ENCODE measurements at places on chromosomes 7 and 10.

DNA sequence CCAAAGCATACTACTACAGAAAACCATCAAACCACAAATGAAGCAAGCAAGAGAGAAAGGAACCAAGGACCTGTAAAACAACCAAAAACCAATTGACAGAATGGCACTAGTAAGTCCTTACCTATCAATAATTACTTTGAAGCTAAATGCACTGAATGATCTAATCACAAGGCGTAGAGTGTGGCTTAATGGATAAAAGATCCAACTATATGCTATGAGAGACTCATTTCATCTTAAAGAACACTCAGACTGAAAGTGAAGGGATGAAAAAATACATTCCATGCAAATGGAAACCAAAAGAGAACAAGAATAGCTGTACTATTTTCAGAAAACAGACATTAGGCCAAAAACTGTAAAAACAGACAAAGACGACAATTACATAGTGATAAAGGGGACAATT is 70.7 kb downstream of the CRPPA start:
- no peak for DNase-seq

DNA sequence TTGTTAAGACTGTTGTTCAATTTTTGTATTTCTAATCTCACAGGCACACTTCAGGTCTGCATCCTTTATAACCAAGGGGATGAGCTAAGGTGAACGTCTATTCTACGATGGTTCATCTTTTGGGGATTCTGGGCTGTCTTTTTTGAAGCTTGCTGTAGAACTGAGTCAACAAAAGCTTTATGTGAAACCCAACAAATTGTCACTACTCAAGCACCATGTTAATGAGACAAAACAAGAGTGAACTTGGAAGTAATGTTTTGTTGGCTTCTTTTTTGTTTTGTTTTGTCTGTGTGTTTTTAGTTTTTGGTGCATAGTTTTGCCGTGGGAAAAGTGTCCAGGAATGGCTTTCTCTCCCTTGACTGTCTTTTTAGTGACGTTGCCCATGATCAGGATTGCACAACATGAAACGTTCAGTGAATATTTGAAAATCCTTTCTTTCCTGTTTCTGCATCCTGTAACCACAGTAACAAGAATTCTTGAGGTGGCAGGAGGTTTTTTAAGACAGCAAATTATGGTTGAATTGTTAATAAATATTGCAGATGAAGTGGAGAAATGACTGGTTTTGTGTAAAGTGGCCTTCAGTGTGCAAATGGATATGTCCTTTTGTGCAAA is 65.6 kb downstream of the WIPF3 start:
- no peak for DNase-seq

- DNase-seq: peak; percentile 51
These were observed 15.6 kb downstream of the ATG9B start for GRCh38 chr7:151008511-151009323.

GRCh38 chr10:101525848-101526247 is 62.2 kb downstream of the POLL start:
- DNase-seq: no peak

GRCh38 chr7:154881026-154881425 is 121.9 kb downstream of the PAXIP1 start:
- DNase-seq: no peak

GRCh38 chr10:132575320-132576201 is 38.0 kb downstream of the INPP5A start:
- DNase-seq: no peak

- DNase-seq: no peak
These were observed 61.8 kb downstream of the RASGEF1A start for GRCh38 chr10:43204943-43205671.

DNA sequence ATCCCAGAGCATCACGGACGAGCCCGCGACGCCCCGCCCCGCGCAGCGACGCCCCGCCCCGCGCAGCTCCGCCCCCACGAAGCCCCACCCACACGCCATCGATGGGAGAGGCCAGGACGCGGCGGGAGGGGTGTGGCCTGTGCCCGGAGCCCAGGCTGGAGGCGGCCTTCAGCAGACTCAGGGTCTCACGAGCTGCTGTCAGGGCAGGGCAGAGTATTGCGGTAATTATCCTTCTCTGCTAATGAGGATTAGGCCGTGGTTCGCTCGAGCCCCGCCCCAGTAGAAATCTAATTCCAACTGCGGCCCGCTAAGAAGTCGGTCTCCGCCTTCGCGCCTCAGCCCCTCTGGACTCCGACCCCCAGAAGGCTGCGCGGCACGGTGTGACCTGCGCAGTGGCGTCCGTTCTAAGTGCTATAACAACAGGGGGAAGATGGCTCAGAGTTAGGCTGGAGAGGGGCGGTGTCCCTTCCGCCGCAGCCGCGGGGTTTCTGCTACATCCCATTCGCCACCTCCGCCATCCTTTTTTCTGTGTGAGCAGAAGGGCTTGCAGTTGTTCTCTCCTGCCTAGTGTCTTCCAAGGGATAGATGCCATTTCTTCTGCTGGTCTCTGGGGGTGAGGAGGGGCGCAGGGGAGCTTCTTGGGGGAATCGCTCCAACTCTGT is 337 bp upstream of the NT5C3A start:
- DNase-seq: peak; percentile 79

- DNase-seq: no peak
These were observed 12.5 kb downstream of the TBX20 start for GRCh38 chr7:35241436-35241835.

DNA sequence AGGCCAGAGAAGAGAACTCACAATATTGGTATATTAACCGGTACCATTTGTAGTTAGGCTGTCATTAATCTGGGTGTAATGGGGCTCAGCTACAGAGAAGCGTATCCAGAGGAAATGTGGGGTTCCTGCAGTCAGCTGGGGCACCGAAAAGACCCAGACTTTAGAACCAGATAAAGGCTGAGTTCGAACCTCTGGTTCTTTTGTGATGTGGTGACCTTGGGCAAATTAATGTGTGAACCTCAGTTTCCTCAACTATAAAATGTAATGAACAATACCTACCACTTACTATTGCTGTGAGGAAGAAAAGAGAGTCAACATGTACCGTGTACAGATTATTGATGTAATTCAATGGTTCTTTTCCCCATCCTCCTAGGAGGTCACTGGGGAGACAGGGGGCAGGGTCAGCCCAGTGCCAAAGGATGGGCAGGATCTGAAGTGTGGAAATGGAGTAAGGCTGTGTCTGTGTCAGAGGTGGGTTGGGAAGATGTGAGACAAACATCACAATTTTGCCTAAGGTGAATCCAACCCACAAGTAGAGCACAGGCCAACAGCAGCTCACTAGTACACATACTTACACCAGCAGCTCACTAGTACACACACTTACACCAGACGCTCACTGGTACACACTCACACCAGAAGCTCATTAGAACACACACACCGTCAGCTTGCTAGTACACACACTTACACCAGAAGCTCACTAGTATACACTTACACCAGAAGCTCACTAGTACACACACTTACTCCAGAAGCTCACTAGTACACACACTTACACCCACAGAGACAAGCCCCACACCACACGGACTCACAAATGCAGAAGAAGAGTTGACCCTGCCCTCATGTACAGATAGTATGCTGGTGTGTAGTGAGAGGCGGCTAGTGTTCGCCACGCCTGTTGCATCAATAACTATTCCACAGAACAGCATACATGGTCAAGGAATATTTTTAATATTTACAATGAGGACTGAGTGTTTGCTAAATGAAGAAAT is 28.0 kb downstream of the PRSS2 start:
- no peak for DNase-seq

- no peak for DNase-seq
These were observed 49.3 kb downstream of the CFAP46 start for GRCh38 chr10:132893090-132893489.

DNA sequence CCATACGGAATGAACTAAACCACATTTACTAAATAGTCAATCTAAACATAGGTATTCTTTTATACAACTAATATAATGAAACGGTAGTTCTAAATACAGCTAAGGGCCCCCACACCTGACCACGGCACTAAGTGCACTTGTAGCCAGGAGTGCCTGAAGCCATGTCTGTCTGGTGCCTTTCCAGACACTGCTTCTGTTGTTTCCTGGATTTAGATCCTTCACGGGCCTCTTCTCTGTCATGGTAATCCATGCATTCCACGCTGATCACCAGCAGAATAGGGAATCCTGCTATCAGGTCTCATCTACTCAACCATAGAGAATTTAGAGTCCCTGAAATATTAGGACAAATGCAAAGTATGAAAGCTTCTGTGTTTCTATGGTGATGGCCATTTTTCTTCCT is 37.8 kb downstream of the OSBPL3 start:
- DNase-seq: no peak

DNA sequence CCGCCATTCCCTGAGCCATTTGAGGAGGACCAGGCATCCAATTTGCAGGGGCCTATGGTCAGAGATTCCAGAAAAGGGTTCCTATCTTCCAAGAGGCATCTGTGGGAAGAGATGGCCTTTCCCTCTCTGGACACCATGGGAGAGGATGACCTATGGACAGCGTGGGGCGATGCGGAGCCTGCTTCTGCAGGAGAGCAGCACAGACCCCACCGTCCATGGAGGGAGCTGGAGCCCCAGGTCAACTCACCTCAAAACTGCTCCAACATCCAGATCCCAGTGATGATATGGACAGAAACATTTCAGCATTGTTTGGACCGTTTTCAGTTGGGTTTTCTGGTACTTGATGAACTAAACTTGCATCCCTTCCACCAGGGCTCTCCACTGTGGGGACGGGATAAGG is 34.0 kb upstream of the FOXK1 start:
- DNase-seq: no peak

GRCh38 chr7:18119985-18120384 is 92.3 kb upstream of the PRPS1L1 start:
- no peak for DNase-seq

- no peak for DNase-seq
These were observed 70.9 kb downstream of the CCDC7 start for GRCh38 chr10:32516567-32517495.

GRCh38 chr7:98224701-98225181 is 13.5 kb downstream of the BHLHA15 start:
- no peak for DNase-seq

DNA sequence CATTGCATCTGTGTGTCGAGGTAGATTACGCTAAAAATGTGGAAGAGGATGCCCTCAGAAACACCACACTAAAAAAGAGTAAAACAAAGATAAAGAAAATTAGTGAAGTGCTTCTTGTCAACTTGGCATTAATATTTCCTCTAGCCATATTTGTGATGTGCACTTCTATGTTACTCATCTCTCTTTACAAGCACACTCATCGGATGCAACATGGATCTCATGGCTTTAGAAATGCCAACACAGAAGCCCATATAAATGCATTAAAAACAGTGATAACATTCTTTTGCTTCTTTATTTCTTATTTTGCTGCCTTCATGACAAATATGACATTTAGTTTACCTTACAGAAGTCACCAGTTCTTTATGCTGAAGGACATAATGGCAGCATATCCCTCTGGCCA is 79.0 kb upstream of the SCIN start:
- DNase-seq: no peak

DNA sequence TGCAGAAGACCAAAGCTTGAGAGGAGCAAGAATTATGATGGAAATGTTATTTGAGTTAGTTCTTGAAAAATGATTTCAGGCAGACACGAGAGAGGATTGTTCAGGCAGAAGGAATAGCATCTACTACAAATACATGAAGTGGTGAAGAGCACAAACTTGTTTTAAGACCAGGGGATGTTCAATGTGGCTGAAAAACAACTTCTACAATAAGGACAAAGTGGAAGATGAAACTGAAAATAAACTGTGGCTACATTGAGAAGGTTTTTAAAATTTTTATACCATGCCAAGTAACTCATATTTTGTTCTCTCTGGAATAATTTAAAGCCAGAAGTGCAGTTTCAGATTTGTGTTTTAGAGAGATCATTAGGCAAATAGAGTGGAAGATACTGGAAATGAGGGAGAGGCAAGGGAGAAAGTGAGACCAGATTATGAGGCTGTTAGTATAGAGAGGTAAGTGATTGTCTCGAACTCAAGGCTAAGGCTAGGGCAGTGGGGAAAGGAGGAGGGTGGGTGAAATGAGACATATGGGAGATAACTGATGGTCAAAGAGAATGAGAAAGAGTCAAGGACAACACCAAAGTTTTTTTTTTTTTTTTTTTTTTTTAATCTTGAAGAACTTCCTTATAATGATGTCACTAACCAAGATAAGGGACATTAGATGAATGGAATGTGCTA is 115.4 kb downstream of the MDFIC start:
- no peak for DNase-seq

- DNase-seq: peak; percentile 19
These were observed 510 bp downstream of the ZSWIM8 start for GRCh38 chr10:73785721-73786511.

GRCh38 chr10:114448897-114449296 is 44.6 kb upstream of the AFAP1L2 start:
- no peak for DNase-seq

DNA sequence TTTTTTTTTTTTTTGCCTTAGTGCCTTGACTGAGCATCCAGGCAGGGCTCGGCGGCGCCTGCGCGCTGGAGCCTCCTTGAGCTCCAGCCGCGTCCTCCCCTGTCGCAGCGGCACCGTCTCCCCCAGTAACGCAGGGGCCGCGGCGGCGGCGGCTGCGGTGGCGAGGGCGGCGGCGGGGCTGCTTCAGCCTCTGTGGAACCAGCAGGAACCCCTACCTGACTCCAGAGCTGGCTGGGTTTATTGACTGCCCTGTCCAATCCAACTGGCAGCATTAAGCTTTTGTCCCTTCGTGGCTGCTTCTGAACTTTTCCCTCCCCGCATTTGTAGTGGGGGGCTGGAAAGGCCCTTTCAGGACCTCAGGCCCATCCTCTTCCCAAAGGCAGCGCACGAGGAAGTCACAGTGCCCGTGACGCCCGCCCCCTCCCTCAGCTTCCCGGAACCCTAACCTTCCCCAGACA is at the start of gene GPR85:
TSS of gene GPR85 (minus strand) at position 397 of the 458 bp plus-strand sequence. CDS start 2,106 bp downstream, outside the sequence.
- DNase-seq: no peak

DNA sequence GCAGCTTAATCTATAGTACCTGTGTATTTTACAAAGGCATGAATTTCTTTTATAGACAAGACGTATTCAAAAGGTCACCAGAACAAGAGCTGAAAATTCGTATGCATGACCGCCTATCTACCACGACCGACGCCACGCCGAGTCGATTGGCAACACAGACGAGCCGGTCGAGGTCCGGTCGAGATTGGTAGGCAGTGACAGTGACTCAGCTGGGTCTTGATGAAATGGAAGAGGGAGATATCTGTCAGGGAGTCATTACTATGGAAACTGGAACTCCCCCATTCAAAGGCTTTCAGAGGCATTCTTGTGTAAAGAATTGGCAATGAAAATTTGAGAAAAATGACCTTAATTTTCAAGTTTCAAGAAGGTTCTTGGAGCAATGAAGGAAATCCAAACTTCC is 2.1 kb downstream of the ATP5MK start:
- DNase-seq: no peak

DNA sequence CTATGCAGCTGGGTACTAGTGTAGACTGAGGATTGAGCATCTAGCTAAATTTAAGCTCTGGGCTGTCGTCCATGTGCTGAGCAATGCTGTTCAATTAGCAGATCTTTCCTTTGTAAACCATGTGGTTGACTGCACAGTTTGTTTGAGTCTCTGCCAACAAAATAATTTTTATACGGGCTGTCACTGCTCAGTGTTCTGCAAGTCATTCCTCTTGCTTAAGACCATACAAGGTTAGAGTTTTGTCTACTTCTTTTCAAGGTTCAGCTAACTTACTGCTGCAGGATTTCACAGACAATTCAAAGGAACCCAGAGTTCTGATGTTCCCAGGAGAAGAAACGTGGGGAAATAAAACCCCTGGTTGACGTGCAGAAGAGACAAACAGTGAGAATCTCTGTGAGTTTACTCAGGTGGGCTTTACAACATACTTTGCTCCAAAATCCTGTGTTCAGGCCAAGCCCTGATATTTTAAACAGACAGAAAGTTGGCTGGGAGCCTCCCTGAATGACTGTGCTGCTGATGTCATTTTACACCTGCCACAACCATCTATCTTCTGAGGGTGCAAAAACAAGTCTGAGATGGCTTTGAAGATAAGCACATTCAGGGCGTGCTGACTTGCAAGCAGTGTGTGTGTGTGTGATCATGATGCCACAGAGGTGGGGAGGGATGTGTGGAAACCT is 177.1 kb upstream of the SVIL start:
- DNase-seq: no peak
